ENCODE measurements at places on chromosomes 7 and 10. TPM values are rescaled to one million over a fixed set of nuclear protein-coding genes. Genes with fewer than 3 reads are reported as not detected.

DNA sequence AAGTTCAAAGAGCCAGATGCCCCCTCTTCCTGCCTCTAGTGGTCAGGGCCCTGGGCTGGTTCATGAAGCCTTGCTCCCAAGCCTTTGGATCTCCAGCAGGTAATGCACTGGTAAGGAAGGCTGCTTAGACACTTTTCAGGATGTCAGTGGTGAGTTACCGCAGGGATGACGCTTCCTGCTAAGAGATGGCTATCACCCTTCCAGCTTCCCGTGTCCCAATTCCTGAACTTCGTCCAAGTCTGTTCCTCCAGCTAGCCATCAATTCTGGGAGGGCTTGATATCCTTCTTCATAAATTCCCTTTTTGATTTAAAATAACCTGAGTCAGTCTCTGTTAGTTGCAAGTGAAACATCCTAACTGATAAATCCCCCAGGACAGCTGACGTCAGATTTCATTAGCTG lies 221.2 kb downstream of the PLXNA4 start:
- no peak for DNase-seq

DNA sequence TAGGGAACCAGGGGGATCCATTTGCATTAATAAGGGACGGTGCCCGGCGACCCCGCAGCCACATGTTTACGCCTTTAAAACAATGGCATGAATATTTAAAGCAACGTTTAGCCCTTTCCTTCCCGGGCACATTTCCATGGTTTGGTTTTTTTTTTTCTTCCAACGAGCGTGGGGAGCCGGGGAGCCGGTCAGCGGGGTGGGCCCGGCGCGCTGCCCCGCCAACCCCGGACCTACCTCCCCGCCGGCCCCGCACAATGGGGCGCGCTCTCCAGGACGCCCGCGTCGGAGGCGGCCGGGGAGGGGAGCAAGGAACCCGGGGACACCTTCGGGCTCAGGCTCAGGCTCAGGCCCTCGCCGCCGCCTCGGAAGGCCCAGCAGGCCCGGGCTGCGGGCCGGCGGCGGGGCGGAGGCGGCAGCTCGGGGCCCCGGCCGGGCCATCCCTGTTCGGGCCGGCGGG lies 1.0 kb downstream of the SEPHS1 start:
- DNase-seq, result no peak

DNA sequence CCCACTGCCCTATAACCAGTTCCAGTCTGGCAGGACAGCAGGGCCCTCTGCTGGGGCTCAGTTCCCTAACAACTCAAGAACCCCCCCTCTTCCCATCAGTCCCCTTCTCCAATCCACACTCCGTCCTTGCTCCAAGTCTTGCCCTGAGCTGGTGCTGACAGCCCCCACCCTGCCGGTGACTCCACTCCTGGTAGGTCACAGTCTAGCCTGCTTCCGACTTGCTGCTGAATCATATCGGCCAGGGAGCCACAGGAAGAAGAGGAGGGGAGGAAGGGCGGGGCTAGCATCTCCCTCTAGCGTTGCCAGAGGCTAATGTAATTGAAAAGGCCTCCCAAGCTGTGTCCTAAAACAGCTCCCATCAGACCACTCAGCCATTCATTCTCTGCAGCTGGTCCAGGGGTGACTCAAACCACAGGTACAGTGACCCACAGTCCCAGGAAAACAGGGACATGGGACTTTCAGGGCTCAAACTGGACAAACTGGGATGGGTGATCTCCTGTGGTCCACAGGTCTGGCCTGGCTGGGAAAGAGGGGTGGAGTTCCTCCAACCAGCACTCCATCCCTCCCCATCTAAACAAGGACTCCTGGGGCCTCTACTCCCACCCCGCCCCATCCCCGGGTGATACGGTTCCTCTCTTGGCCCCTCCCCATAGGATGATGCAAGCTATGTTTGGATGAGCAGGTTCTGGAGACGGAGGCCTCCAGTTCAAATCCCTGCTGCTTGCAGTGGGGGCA lies 158.8 kb downstream of the SH3PXD2A start:
- DNase-seq, result peak; percentile 36

MTERF1 gene
- total RNA-seq, result 20.3 TPM

MAP3K8 gene
- total RNA-seq, result 38.8 TPM

TMEM229A gene
- total RNA-seq, result not detected

NEUROG3 gene
- total RNA-seq, result not detected

SLC16A12 gene
- not detected for total RNA-seq

UCMA gene
- not detected for total RNA-seq

GLCCI1 gene
- 44.5 TPM for total RNA-seq

Measured in T-helper 17 cell (primary cell).